ENCODE measurements at places on chromosomes 5 and 9.

DNA sequence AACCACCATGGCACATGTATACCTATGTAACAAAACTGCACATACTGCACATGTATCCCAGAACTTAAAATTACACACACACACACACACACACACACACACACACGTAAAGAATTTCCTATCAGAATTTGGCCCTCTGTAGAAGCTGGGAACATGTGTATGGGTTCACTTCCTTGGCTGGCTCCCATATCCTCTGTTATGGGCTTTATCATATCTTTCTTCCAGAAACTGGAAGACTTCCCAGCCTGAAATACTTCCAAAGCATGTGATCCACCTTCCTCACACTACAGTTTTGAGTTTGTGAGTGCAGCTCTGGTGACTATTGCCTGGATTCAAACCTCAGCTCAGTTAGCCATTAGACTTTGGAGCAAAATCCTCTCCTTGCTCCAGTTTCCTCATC, 78.6 kb upstream of the GDNF start:
- H3K4me1 ChIP-seq, result no peaks in the 10 kb centered on the region
- DNase-seq, result no peak
- H3K27me3 ChIP-seq, result no peaks in the 10 kb centered on the region
- no peak overlapping the region for H3K27ac ChIP-seq
- no peak overlapping the region for H3K4me3 ChIP-seq

GRCh38 chr9:15696979-15697378, 144.1 kb downstream of the CCDC171 start:
- no peak for DNase-seq
- no peaks in the 10 kb centered on the region for H3K4me1 ChIP-seq
- H3K4me3 ChIP-seq, result no peak overlapping the region
- H3K36me3 ChIP-seq, result no peaks in the 10 kb centered on the region

GRCh38 chr5:54083851-54084250, 226.5 kb downstream of the ARL15 start:
- no peak overlapping the region for H3K27ac ChIP-seq
- H3K4me1 ChIP-seq, result no peaks in the 10 kb centered on the region
- H3K36me3 ChIP-seq, result no peaks in the 10 kb centered on the region
- no peak overlapping the region for H3K4me3 ChIP-seq
- no peaks in the 10 kb centered on the region for H3K27me3 ChIP-seq

- no peaks in the 10 kb centered on the region for H3K36me3 ChIP-seq
- DNase-seq, result peak; percentile 37
- H3K4me1 ChIP-seq, result peaks cover 47% of the 10 kb centered on the region
- peak overlapping the region; percentile 68 for H3K4me3 ChIP-seq
- peak overlapping the region; percentile 89 for H3K27ac ChIP-seq
Measured at GRCh38 chr5:56480078-56480704, 247.1 kb upstream of the ANKRD55 start.

DNA sequence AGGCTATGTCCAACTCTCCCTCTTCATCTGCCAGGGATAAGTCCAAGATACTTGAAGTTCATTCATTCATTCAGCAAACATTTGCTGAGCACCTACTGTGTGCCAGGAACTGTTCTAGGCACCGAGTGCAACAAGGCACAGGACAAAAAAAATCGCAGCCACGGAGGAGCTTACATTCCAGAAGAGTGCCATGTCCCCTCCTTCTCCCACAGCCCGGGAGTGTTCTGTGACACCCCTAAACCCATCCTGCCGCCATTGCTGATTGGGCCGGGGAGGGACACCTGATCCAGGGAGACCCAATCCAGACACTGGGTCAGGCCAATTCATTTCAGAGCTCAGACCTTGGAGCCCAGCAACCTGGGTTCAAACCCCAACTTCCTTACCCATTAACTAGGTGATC, 58.1 kb upstream of the NEURL1B start:
- DNase-seq, result no peak
- no peaks in the 10 kb centered on the region for H3K27me3 ChIP-seq
- no peak overlapping the region for H3K27ac ChIP-seq

Data from effector memory CD4-positive, alpha-beta T cell (primary cell).